NCI-H2171 (cell line): ENCODE measurements at places on chromosomes 12 and 14.

GRCh38 chr12:46915082-46915481 is 89.3 kb upstream of the SLC38A4 start:
- no peak for DNase-seq

- DNase-seq, result no peak
These were observed 3.8 kb downstream of the GXYLT1 start for GRCh38 chr12:42140901-42141300.

GRCh38 chr12:52370926-52371608 is 3.8 kb upstream of the KRT85 start:
- no peak for DNase-seq

DNA sequence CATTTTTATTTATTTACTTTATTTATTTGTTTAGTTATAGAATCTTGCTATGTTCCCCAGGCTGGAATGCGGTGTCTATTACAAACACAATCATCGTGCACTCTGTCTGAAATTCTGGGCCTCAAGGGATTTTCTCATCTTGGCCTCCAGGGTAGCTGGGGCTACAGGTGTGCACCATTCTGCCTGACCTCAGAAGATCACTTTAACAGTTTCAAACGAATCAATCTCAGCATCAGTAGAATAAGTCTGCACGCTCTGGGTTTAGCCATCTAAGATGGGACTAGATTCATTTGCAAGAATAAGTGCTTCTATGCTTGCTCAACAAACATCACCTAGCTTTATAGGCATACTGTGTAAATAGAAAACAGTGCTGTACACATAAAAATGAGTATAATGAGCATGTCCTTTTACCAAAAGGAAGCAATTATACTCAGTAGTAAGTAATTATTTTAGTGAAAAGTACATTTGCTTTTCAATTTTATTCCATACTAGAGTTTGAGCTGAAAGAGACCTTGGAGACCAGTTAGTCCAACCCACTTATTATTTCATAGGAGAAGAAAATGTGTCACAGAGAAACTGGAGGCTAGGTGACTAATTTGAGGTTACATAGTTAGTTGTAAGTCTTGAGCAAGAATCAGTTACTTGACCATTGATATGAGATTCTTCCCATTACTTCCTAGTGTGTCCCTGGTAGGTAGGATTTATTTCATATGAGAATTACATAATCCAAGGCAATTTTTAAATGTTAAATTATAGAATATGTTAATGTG is 456.5 kb upstream of the LMO3 start:
- no peak for DNase-seq

DNA sequence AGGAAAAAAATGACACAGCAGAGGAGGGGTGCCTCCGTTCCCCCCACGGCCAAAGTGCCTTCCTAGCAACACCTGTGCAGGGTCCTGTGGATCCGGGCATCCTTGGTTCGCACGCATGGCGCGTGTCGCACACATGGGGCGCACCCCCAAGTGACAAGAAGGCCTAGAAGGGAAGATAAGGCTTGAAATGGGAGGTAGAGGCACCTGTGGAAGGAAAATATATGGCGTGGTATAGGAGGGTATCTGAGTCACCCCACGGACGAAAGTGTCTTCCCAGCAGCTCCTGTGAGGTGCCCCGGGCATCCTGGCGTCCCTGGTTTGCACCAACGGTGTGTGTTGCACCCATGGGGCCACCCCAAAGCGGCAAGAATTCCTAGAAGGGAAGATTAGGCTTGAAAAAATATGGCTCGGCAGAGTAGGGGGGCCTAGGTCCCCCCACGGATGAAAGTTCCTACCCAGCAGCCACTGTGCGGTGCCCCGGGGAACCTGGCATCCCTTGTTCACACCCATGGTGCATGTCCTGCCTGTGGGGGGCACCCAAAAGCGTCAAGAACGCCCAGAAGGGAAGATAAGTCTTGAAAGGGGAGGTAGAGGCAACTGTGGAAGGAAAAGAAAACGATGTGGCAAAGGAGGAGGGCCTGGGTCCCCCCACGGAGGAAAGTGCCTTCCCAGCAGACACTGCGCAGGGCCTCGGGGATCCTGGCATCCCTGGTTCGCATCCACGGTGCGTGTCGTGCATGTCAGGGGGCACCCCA is 280.0 kb downstream of the ALG10 start:
- DNase-seq, result no peak

GRCh38 chr14:89041257-89041582 is 216.8 kb downstream of the TTC8 start:
- DNase-seq, result peak; percentile 39

- DNase-seq, result no peak
These were observed 179.0 kb upstream of the IGF1 start for GRCh38 chr12:102659200-102659911.

DNA sequence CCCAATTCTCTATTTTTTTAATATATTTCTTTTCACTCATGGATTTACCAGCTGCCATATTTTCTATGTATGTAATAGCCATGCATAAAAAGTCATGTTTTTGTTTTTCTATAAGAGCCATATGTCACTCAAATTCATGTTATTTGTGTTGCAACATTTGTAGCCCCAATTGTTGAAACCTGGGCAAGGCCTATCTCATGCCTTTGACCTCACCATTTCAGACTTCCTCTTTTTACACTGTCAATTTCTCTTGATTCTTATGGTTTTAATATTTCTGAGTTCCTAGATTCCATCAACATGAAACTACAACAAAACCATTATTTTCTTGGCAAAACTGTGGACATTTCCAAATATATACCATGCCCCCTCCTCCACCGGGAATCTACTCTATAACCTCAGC is 647.5 kb downstream of the C12orf50 start:
- no peak for DNase-seq

DNA sequence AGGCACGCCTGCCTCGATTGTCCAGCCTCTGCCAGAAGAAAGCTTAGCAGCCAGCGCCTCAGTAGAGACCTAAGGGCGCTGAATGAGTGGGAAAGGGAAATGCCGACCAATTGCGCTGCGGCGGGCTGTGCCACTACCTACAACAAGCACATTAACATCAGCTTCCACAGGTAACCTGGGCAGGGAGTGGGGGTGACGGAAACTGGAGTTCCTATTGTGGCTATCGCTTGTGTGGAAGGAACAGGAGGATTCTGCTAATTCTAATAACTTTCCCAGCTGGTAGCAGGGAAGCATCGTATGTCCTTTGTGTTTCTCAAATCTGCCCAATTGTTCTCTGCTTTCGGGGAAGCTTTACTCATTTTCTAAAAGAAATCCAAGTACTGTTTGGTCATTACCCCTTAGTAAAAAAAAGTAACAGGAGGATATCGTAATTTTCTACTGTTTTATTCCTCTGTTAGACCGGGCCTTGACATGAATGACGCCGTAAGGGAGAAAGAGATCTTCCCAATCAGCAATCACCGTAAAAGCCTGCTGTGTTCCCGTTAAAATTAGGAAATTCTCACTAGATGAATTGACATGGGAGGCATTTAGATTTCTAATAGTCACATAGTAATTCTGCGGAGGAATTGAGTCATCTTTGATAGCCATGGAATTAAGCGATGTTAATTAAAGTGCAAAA is 449 bp downstream of the THAP2 start:
- DNase-seq, result no peak

DNA sequence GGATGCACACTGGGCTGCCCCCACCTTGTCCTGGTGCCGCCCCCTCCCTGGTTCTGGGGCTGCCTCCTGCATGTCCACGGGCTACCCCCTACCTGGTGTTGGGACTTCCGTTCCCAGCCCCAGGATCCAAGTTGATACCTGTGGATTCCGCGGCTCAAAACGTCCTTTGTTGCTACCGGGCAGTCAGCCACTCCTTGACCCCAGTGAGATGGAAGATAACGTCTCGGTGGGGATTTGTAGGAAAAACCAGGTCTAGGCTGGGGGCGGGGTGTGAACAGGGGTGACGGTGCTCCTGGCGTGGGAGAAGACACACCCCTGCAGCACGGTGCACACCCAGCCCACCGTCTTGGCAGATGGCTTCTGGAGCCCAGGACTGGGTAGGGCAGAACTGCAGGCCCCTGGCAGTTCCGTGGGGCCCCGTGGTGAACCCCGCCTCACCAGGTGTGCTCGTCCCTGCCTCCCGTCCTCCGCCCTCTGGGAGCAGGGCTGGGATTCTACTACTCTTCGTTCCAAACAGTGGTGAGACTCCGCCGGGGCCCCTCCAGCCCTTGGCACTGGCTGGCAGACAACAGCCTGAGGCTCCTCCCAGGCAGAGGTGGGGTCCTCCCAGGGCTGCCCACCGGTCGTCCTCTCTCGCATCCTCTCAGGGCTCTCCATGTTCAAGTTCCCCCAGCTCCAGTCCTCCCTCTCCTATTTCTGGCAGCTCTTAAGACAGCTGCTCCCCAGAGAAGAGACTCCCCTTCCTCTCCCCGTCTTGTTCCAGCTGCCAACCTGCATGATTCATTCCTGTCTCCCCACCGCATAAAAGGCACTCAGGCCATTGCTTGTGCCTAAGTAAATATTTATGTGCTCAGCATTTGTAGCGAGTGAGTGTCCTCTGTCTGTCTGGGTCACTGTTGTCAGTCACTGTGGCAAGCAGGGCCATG is 75.5 kb downstream of the FBXL14 start:
- peak; percentile 78 for DNase-seq

GRCh38 chr12:53057816-53058500 is 8.1 kb downstream of the TNS2 start:
- no peak for DNase-seq

DNA sequence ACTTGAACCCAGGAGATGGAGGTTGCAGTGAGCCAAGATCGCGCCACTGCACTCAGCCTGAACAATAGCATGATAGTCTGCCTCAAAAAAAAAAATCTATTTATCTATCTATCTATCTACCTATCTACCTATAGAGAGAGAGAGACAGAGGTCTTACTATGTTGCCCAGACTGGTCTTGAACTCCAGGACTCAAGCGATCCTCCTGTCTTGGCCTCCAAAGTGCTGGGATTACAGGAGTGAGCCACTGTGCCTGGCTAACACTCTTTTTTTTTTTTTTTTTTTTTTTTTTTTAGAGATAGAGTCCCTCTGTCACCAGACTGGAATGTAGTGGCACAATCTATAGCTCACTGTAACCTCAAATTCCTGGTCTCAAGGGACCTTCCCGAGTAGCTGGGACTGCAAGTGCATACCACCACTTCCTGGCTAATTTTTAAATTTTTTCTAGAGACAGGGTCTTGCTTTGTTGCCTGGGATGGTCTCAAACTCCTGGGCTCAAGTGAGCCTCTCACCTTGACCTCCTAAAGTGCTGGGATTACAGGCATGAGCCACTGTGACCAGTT is 1.9 kb downstream of the FAM186A start:
- no peak for DNase-seq

- no peak for DNase-seq
These were observed 67.2 kb downstream of the CCDC88C start for GRCh38 chr14:91350483-91350812.

DNA sequence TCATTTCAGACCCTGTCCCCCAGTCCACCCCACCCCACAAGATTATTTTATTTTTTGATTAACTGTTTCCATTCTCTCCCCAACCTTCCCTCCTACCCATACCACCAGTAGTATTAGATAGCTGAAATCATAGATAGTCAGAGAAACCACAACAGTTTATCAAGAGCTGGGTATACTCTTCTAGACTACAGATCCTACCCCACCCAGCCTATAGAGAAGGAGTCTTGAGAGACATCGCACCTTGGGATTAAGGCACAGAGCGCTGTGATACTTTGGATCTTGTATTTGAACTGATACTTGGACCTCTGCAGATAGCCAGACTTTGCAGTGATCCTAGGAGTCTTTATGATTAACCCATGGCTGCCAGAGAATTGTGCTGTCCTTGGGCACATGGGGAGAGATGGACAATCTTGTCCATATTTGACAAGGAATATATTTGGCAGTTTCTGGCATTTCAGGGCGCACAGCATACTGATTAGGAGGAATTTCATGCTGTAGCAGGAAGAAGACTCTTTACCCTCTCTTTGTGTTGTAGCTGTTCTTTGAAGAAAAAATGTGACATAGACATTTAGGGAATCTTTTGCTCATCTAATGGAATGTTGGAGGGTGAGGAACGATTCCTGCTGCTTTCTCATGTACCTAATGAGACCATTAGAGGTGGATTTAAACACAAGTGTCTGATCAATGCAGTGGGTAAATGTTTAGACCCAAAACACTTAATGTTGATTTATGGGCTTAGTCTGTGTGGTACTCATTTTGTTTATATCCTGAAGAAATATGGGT is 982 bp downstream of the RBMS2 start:
- DNase-seq, result no peak
